ENCODE measurements at places on chromosomes 5 and 9.
A peak's percentile ranks its signal among the peaks of the same experiment; 100 is the strongest.

- DNase-seq, result no peak
Observed at GRCh38 chr9:127979333-127980059, 1.3 kb downstream of the EEIG1 start.

GRCh38 chr5:154276973-154277331 is 86.4 kb downstream of the GALNT10 start:
- no peak for DNase-seq

DNA sequence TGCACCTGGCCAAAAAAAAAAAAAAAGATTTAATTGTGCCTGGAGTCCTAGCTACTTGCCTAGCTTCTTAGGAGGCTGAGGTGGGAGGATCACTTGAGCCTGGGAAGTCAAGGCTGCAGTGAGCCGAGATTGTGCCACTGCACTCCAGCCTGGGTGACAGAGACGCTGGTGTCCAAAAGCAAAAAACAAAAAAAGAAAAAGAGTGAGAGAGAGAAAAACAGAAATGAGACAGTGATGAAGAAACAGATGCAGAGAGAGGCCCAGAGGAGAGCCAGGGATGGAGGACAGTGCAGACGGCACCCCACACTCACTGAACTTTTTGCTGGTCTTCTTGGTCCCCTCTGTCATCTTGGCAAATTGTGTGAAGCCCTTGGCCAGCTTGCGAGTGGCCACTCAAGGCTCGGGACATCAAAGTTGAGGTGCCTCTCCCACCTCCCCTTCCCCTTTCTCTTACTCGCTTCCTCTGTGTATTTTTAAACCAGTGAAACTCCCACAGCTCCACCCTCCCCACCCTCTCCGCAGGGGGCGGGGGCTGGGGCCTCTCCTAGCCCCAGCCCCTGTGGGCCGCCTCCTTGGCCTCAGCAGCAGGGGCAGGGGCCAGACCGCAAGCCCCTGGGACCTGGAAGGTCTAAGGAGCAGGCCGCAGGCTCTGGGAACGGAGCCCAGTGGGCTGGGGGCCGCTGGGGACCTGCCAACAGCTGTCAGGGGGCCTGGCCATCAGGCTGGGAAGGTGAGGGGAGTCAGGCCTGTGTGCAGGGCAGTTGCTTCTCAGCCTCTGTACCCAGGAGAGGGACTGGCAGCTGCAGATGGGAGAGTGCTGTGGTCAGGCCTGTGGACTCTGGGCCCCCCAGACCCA is at the start of gene SH2D3C:
Gene SH2D3C (minus strand): TSS at position 387 of the 856 bp plus-strand sequence. CDS start 39 bp downstream, at position 348.
- peak; percentile 41 for DNase-seq

DNA sequence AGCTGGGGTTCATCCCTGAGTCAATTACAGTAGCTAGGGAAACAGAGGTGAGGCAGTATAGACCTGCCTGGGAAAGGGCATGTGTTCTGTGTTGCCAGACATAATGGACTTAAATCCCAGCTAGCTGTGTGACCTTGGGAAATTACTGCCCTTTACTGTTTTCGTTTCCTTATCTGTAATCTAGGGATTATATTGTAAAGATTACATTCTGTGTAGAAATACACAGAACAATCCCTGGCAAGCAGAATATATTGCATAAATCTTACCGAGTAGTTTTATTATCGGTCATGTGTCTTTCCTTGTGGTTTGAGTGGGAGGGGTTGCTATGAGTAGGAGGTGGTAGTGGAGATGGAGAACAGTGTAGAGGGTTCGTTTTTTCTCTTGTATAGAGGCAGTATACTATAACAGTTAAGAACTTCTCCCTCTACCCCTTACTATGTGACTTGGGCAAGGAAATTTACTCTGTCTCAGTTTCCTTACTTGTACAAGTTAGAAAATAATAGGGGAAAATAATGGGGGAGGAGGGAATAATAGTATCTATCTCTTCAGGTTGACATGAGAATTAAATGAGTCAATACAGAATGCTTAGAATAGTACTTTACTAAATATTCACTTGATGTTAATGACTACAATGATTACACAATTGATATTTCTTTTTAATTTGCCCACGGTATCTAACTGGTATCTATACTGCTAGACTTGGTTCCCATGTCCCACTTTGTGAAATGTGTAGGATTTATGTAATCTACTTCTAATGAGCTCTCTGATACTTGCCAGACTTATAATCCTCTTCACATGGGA is 7.1 kb upstream of the DMXL1 start:
- no peak for DNase-seq

- no peak for DNase-seq
Observed at GRCh38 chr9:93601063-93601462, 24.7 kb downstream of the PHF2 start.

- DNase-seq, result no peak
Observed at GRCh38 chr5:157578079-157578780, 2.7 kb upstream of the ADAM19 start.

DNA sequence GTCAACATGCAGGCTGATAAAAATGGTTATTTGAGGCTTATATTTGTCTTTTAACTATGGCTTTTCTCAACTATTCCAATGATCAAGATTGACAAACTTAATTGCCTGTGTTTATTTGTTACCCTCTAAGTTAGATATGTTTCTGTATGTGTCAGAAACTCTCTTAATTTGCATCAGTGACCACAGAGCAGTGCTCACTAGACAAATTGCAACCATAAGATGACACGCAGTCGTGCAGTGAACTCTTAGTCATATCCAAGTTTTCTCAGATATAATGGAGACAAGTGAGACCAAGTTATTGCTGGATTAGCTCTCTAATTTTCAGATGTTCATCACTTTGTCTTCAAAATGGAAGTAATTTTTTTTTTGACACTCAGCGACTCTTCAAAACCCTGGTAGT is 342.2 kb upstream of the RFX3 start:
- DNase-seq, result no peak

- DNase-seq, result no peak
Observed at GRCh38 chr9:20553558-20554149, 68.6 kb downstream of the MLLT3 start.

DNA sequence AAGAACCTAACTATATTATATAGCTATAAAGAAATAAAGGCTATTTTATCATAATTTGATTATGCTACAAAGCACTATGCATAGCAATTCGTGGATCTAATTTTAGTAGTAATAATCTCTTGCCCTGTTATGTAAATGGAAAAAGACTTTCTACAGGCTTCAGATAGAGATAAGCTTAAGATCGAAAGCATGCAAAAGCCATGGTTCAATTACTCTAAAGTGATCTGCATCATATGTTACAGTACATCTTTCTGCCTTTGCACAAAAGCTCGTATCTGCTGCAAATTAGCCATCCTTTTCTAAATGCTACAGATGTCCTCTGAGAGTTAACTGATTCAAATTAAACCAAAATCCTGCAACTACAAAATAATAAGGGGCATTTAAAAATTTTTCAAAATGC is 234.8 kb upstream of the TMEM161B start:
- DNase-seq, result no peak

DNA sequence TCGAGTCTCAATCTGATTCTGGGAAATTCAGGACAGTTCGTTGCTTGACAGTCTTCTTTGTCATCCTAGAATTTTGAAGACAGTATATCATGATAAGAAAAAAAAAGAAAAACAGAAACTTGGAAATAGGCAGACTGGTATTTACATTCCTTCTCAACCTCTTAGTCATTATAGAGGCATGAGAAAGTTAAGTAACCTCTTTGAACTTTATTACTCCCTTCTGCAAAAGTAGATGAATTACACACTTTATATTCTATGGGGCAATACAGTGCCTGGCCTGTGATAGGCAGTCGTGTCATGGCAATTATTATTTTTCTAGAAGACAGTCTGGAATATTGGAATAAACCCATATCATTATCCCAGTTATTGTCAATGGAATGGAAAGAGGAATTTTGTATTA is 828.9 kb downstream of the TLR4 start:
- DNase-seq, result no peak

Data from activated CD4-positive, alpha-beta T cell treated with anti-CD3 and anti-CD28 coated beads, Interleukin-2, amount 50 U/mL, for 1 hour (primary cell).